ENCODE measurements at places on chromosomes 1 and 21. TPM values are rescaled to one million over a fixed set of nuclear protein-coding genes. Genes with fewer than 3 reads are reported as not detected.

P3H1 gene
- 10.1 TPM for total RNA-seq

CRP gene
- total RNA-seq = not detected

KLF17 gene
- total RNA-seq = under 0.01 TPM

SMCP gene
- not detected for total RNA-seq

PTPN22 gene
- 0.25 TPM for total RNA-seq

SAMD13 gene
- 1.7 TPM for total RNA-seq

RORC gene
- under 0.01 TPM for total RNA-seq

TDRD10 gene
- total RNA-seq = 0.49 TPM

SEMA4A gene
- 24.8 TPM for total RNA-seq

TXNIP gene
- total RNA-seq = 144 TPM

SMIM1 gene
- total RNA-seq = not detected

S100A1 gene
- 2.2 TPM for total RNA-seq

KCNE2 gene
- total RNA-seq = 0.25 TPM

NPPB gene
- not detected for total RNA-seq

Measured in temporal lobe (tissue), 4 donors.